ENCODE measurements at places on chromosomes 12 and 14.

DNA sequence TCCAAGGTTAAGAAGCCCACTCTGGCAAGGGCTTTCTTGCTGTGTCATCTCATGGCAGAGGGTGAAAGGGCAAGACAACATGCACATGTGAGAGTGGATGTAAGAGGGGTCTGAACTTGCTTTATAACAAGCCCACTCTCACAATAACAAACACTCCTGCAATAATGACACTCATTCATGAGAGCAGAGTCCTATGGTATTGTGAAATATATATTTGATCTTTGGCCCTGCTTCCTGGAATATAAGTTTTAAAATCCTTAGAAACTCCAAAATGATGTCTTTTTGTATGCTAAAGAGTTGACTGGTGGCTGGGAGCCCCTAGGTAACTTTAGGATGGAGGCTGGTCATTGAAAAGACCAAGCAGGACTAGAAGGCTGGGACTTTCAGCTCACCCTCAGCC, 51.8 kb downstream of the TSPAN8 start:
- DNase-seq = no peak

DNA sequence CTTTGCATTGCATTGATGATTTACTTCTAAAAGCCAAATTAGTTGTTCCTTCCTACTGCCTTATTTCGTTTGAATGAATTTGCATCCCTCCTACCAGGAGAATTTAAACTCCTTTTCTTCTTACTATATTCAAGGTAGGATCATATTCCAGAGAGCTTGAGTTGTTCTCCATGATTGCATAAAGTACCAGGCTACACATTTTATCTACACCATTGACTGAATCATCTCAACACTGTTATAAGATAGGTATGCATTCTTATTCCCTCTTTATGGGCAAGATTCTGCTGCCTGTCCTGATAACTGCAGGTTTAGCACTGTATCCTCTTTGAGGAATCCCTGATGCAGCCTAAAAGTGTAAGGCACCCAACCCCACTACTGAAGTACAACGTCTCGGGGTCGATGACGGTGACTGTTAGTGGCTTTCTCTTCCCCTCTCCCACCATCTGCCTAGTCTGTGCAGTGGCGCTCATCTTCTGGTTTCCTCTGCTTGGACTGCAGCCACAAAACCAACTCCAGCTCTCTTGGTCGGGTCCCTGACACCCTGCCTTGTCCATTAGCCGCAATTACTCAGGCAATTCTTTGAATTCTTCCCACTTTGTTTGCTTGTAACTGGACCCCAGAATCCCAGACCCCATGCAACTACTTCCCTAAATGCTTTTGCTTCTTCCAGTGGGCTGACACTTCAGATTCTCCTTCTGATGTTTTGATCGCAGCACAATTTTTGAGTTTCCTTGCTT, 44.4 kb upstream of the STXBP6 start:
- DNase-seq = no peak

DNA sequence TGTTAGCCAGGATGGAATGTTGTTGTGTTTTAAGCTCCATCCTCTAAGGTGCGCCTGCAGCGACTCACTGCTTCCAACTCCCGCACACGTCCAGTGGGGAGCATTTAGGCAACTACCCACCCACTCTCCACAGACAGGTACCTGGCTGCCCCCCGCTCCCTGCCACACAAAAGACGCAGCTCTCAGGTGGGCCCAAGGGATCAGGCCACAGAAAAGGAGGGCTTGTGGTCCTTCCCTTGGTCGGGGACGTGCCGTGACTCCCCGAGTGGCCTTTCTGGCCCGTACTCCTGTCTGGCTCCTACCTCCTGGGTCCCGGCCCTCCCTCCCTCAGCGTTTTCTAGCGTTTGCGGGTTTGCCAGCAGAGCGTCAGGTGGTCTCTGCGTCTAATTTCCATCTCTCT, 16.2 kb downstream of the TEDC1 start:
- DNase-seq = no peak

- DNase-seq = no peak
These were observed 691 bp downstream of the SLC2A13 start for GRCh38 chr12:40105265-40105514.

DNA sequence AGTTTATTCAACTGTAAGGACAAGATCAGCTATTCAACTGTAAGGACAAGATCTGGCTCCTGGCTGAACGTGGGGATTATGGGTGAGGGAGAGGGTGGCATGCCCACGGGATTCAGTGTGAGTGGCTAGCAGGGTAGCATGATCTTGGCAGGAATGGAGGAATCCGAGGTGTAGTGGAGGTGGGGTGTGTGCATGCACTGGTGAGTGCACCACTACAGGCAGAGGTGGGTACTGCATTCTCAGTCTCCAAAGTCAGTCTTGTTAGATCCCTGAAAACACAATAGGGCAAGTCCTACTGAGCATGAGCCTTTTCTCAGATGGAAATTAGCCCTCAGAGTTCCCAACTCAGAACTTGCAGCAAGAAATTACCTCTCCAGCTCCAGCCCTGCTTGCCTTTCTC, 32.2 kb upstream of the DCD start:
- peak; percentile 85 for DNase-seq

All from WTC11 (cell line).